ENCODE measurements at places on chromosomes 3 and 15. TPM values are rescaled to one million over a fixed set of nuclear protein-coding genes. Genes with fewer than 3 reads are reported as not detected.

TERC gene
- total RNA-seq: 103 TPM

PEX5L gene
- not detected for total RNA-seq

CHCHD6 gene
- 6.7 TPM for total RNA-seq

STRA6 gene
- total RNA-seq: under 0.01 TPM

LSMEM2 gene
- not detected for total RNA-seq

BHLHE40 gene
- total RNA-seq: 8.7 TPM

PTX3 gene
- 219 TPM for total RNA-seq

SNTN gene
- not detected for total RNA-seq

ISG20 gene
- 36.8 TPM for total RNA-seq

RYR3 gene
- total RNA-seq: not detected

GALNT15 gene
- 29.1 TPM for total RNA-seq

PPCDC gene
- total RNA-seq: 9.6 TPM

SAMD7 gene
- total RNA-seq: not detected

CEMIP gene
- 0.26 TPM for total RNA-seq

NLGN1 gene
- 0.51 TPM for total RNA-seq

FXR1 gene
- total RNA-seq: 139 TPM

AMT gene
- 0.51 TPM for total RNA-seq

CA12 gene
- 0.38 TPM for total RNA-seq

MYL3 gene
- not detected for total RNA-seq

KNG1 gene
- total RNA-seq: not detected

NDN gene
- 20.3 TPM for total RNA-seq

FILIP1L gene
- total RNA-seq: 20.7 TPM

ST3GAL6 gene
- total RNA-seq: 7.2 TPM

CLRN1 gene
- not detected for total RNA-seq

TGM5 gene
- not detected for total RNA-seq

TMEM45A gene
- 21.6 TPM for total RNA-seq

MYO5C gene
- total RNA-seq: 13.0 TPM

AHSG gene
- under 0.01 TPM for total RNA-seq
